ENCODE measurements at places on chromosomes 3 and 15. TPM values are rescaled to one million over a fixed set of nuclear protein-coding genes. Genes with fewer than 3 reads are reported as not detected.

ARPP21 gene
- not detected for polyA plus RNA-seq

ITIH3 gene
- polyA plus RNA-seq: not detected

GRCh38 chr3:43180027-43180426 lies 74.1 kb upstream of the POMGNT2 start:
- peak; percentile 60 for DNase-seq

GRCh38 chr3:51622413-51622812 lies 48.6 kb upstream of the TEX264 start:
- no peak for DNase-seq

RFT1 gene
- 21.7 TPM for polyA plus RNA-seq

GRCh38 chr3:112319516-112320276 lies 13.3 kb upstream of the CD200 start:
- DNase-seq: no peak

BFSP2 gene
- polyA plus RNA-seq: not detected

GRCh38 chr15:38076786-38077185 lies 142.3 kb downstream of the TMCO5A start:
- DNase-seq: no peak

DNA sequence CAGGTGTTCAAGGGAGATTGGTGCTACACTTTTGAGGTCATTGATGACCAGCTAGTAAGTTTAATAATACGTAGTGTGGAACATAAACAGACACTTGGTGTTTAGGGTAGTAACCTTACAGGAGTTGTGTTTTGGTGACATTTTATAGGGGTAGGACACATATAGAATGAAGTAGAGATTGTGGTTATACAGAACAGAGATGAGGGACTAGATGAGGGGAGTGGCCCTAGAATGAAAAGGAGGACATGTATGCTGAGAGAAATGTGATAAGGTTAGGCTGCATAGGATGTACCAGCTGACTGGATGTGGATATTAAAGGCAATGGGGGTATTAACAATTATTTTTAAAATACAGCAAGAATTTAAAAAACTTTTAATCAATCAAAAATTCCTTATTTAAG lies 8.0 kb downstream of the MBNL1 start:
- DNase-seq: no peak

DNA sequence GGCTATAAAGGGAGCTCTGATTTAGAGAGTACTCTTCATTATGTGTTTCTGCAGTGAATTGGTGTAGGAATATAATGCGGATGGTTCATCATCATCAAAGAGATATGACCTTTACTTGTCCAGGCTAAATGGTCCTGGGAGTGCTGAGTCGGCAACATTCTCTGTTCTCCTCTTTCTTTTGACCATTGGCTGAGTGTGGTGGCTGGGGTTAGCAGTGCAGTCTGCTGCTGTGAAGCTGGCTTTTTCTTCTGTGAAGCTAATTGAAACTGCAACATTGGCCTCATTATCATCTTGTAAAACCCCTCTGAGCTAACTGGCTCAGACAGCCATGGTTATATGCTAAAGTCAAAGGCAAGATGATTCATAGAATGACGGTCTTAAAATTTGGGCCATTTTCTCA lies 83.8 kb downstream of the THRB start:
- no peak for DNase-seq

GRCh38 chr15:97461226-97461625 lies 499.3 kb upstream of the ARRDC4 start:
- DNase-seq: no peak

DNA sequence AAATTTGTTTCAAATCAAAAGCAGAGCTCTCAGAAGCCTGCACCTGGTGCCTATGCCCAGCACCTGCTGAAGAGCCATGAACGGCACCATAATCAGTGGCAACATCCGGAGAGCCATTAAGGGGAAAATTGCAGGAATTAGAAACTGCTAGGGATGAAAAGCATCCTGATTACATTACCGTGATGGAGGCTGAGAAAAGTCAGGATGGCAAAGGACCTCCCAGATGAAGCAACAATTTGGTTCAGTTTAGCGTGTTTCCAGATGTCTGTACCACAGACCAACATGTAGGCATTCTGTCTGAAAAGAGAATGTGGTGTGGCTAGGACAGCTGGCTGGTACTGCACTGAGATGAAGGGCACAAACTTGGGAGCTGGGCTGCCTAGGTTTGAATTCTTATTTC lies 106.1 kb downstream of the EOMES start:
- no peak for DNase-seq

- DNase-seq: no peak
These were observed 142.6 kb upstream of the THBS1 start for GRCh38 chr15:39438260-39438659.

- peak; percentile 70 for DNase-seq
These were observed at the start of gene DALRD3 for GRCh38 chr3:49017971-49018706. DALRD3 (minus strand) TSS chr3:49018580; CDS start chr3:49018564, 16 bp downstream.

GRCh38 chr3:38148311-38148882 lies 9.9 kb downstream of the MYD88 start:
- no peak for DNase-seq

DNA sequence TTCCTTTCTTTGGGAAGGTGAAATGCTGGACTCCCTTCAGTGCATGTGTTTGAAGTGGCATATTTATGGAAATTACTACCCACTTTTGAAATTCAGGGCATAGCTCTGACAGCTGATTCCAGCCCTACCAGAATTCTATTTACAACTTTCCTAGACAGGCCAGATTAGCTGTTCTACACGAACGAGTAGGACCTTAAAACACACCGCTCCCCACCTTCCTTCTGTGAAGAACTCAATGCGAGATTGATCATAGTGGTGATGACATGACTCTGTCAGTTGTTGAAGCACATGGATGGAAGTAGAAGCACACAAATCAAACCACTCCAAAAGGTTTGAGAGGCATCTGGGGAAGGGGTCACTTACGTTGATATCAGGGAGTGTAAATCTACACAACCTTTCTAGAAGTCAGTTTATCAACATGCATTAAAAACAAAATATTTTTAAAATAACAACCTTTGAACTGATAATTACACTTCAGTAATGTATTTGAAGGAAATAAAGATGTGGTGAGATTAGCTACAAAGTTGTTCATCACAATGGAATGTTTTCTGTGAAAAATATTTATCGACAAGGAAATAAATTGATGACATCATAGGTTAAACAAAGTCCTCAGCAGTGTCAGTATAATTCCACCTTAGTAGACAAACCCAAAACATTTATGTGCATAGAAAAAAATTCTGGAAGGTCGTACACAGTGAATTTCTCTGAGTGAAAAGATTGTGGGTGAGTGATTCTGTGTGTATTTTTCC lies 29.8 kb downstream of the RARB start:
- no peak for DNase-seq

DNA sequence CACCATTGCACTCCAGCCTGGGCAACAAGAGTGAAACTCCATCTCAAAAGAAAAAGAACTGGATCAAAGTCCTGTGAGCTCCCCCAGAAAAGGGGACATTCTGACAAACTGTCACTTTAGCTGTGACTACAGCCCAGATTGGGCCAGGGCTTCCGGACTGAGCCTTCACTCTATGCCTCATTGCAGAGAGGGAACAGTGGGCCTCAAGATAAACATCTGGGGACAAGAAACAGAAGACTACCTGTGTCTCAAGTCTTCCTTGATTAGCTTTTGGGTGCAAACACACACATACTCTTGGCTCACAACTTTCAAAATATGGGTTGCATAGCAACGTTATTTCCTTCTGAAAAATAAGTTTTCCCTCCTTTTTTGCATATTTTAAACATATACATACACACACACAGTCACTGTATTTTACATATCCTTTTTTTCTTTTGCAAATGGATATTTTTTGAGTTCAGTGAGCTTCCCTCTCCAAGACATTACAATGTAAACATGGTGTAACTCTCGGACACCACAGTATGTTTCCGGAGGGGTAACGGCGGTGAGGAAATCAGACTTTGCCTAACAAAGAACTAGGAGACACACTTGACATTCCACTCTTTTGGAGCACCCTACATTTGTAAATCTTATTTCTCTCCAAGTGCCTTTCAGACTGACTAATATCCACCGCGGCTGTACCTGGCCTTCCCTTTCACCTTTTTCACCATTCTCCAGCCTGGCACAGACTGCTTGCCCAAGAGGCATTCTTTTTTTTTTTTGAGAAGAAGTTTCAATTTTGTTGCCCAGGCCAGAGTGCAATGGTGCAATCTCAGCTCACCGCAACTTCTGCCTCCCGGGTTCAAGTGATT lies 3.5 kb downstream of the TKT start:
- DNase-seq: no peak

DNA sequence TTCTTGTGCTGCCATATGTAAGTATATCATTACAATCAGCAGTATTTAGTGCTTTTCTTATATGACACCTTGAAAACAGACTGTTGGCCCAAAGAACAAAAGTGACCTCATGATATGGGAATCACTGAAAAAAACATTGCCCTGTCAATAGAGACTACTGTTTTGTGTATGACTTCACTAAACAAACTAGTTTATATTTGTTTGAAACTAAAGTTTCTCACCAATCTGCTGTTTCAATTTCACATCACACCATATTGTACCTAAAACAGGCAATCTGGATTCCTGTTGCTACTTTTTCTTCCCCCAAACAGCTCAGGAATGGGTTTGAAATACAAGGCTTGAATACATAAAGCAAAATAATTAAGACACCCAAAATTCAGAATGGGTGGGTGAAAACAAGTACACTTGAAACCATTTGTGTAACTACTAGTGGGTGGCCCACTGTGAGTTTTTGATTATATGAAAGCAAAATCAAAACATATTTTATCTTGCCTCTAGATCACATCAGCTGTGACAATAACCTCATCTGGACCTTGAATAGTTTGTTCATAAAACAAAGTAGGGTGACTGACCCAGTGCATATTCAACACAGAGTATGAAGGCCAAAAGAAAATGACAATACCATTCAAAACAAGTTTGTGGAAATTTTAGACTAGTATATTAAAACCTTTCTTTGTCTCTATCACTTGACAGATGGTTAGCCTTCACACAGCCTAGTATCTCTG lies 5.9 kb downstream of the ZBTB20 start:
- no peak for DNase-seq

ISLR gene
- polyA plus RNA-seq: not detected

DNA sequence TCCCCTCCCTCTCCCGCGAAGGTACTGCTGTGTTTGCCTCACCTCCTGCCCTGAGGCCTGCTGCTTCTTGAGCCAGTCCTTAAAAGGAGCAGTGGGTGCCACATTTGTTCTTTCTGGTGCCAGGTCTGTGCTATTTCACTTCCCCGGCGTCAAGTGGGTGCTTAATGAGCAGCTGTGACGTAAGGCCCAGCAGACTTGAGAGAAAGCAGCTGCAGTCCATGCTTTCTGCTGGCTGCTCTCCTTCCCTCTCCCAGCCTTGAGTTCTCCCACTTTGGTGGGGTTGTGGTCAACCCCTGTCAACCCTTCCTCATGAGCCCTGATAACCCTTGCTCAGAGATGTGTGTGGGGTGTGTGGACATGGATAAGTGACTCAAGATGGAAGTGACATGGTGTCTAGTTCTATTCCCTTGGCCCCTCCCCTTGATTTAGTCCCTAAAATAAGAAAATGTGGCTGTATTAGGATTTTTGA lies 6.9 kb downstream of the INAFM2 start:
- no peak for DNase-seq

GOLGA6L4 gene
- 0.05 TPM for polyA plus RNA-seq

- no peak for DNase-seq
These were observed 415.0 kb downstream of the PDCD6IP start for GRCh38 chr3:34213478-34213877.

DNA sequence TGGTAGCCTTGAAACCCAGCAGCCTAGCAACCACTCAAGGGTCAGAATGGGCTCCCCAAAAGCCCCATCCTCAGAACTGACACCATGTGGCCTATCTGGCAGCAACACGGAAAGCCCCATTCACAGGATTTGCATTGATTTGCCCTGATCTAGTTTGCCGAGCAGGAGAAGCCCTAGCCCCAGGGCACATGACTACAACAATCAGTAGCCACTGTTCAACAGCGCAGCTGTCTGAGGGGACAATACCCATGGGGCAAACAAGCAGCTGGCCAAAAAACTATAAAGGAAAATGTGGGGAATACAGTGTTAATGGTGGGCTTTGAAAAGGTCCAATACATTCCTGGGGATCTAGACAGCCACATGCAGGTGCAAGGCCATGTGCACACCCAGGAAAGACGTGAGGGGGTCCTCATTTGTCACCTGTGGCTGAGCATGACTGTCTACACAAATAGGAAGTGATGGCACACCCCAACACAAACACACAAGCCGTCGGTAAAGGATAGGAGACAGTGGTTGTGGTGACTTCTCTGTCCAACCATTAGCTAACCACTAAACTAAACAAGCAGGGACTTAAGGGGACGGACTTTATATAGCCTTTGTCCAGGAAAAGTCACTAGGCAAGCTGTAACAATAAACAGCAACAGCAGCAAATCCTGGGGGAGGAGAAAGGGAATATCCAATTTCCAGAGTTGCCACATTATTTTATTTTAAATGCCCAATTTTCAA lies 113.7 kb downstream of the LRIG1 start:
- no peak for DNase-seq

NDN gene
- polyA plus RNA-seq: 2.2 TPM

DNA sequence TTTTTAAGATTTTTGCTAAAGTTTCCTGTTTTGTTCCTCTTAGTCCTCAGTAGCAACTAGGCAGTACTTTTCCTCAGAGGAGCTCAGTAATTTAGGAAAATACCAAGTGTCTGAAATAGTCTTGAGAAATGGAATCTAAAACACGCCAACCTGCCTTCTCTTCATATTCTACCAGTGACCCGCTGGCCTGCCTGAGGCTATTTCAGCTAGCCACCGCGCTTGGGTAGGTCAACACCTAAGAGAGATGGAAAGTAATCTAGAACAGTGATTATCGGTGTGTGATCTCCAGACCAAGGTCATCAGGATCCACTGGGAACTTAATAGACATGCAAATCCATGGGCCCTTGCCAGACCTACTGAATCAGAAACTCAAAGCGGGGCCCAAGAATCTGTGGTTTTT lies 7.5 kb downstream of the LCTL start:
- no peak for DNase-seq

GRCh38 chr3:46408853-46409252 lies 1.8 kb downstream of the CCRL2 start:
- no peak for DNase-seq

DNA sequence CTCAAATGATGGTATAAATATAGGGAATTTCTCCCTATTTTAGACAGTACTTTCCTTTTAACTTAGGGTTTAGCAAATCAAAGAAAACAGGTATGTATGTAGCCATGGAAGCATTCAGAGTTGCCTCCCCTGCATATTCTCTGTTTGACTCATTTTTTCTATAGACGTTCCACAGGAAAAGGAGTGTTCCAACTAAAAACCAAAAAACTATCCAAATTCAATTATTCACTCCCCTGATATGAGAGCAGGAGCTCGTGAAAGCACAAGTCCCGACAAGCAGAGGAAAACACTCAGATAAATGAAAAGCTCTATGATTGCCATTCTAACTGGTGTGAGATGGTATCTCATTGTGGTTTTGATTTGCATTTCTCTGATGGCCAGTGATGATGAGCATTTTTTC lies 119.5 kb downstream of the FRMD5 start:
- no peak for DNase-seq

- no peak for DNase-seq
These were observed 461.5 kb upstream of the PPP2R3A start for GRCh38 chr3:135503760-135504686.

Measured in immature natural killer cell (primary cell).